ENCODE measurements at places on chromosomes 12 and 14.

GRCh38 chr14:101492716-101493115 lies 68.6 kb upstream of the DIO3 start:
- no peak for DNase-seq

DNA sequence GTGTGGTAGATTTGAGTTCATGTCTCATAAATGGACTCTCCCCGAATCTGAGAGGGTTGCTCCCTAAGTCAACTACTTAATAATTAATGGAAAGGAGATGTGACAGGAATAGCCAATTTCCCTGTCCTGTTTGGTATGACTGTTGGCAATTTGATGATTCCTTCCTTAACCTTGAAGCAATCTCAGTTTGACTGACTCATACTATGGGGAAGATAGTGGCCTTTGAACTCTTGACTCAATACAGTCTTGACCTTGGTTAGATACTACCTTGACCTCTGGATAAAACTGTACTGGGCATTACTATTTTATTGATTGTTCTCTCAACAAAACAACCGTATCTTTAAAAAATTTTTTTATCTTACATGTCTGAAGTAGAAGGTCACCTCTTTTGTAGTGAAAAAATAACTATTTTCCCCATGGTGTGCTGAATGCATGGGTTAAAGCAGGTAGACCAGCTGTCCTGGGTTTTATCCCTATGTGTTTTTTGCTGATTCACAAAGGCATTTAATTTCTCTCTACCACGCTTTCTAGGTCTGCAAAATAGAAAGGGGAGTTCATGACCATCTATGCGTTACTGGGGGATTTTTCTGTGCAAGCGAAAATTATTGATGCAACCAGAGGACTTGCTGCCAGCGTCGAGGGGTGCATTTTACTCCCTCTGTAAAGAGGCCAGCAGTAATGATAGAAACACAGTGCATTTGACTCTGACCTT lies 80.1 kb downstream of the ETV6 start:
- DNase-seq, result no peak

DNA sequence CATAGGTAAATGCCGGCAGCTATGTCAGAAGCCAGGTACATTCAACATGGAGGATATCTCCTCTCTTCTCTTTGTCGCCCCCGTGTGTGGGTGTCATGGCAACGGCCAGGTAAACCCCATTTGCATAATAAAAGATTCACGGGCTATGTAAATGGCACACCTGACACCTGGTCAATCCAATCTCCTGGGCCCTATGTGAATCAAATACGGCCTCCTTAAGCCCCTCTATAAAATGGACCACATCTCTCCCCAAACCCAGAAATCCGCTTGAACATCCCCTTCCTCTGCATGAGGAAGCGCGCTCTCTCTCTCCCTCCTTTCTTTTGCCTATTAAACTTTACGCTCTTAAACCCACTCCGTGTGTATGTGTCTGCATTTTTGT lies 363.7 kb downstream of the SOX5 start:
- DNase-seq, result no peak

GRCh38 chr12:128977441-128977840 lies 124.2 kb downstream of the GLT1D1 start:
- DNase-seq, result no peak

DNA sequence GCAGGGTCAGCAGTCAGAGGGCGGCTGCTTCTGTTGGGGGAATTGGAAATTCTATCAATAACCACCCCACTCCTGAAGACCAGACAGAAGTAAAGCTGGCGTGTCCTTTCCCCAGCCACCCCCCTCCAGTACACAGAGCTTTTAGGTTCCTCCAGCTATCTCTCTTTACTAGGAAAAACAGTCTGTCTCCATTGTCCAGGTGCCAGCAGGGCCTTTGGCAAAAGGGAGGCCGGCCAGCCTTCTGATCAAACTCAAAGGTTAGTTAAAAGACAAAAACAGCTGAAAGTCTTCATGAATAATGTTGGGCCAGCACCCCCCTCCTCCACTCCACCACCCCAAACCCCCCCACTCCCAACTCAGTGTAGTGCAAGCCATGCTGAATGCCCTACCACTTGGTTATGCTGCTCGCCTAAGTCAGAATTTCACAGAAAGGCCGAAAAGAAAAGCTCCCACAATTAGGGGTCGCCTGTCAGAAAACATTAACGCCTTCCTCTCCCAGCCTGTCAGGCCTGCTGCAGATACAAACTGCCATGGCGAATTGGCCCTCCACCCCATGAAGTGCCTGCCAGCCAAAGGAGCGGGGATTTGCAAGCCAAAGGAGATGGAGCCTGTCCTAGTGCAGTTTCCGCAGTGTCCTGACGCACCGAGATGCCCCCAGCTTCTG lies 8.9 kb downstream of the ASCL1 start:
- DNase-seq, result no peak

GRCh38 chr12:123490089-123490488 lies 32.1 kb downstream of the SNRNP35 start:
- DNase-seq, result no peak
